Peyer's patch (tissue), 4 donors: ENCODE measurements at places on chromosomes 7 and 10. TPM values are rescaled to one million over a fixed set of nuclear protein-coding genes. Genes with fewer than 3 reads are reported as not detected.

GRCh38 chr10:112763916-112764520 lies 186.0 kb upstream of the TCF7L2 start:
- H3K4me1 ChIP-seq: no peaks in the 10 kb centered on the region
- H3K4me3 ChIP-seq: no peak overlapping the region
- no peak for DNase-seq
- no peaks in the 10 kb centered on the region for H3K27me3 ChIP-seq
- no peak overlapping the region for H3K27ac ChIP-seq

DNA sequence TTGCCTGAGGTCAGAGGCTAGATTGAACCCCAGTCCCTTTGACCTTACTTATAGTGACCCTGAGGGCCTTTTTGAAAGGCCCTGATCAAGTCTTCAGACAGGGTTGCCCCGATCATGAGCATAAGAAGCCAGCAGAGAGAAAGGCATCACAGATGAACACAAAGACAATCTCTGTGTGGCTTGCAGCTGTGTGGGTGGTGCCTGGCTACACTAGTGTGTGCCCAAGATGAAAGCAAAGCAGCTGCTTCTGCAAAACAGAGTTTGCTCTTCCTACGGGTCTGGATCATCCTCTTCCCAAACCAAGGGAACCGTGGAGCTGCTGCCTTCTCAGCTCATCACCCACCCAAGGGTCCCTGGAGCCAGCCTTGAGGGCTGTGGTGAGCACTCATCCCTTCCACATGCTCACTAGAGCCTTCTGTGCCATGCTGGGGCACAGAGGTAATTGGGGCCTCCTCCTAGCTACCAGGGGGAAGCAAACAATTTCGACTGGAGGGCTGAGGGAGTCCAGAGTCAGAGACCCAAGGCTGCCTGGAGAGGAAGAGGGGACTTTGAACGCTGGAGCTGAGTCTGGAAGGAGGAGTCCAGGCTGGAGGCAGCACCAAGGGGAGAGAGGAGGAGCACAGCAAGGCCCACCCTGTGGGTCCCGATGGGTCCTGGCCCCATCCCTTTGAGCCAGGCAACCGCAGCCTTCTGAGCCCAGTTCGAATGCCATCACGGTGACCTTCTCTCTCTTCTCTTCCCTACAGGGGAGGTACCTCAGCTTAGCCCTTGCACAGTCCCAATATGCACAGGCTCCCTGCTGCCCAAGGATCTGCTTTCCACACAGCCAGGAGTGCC lies 42.3 kb downstream of the ANTXRL start:
- no peaks in the 10 kb centered on the region for H3K27me3 ChIP-seq
- H3K4me1 ChIP-seq: no peaks in the 10 kb centered on the region
- H3K27ac ChIP-seq: no peak overlapping the region
- DNase-seq: no peak
- H3K36me3 ChIP-seq: no peaks in the 10 kb centered on the region
- no peak overlapping the region for H3K4me3 ChIP-seq

DNA sequence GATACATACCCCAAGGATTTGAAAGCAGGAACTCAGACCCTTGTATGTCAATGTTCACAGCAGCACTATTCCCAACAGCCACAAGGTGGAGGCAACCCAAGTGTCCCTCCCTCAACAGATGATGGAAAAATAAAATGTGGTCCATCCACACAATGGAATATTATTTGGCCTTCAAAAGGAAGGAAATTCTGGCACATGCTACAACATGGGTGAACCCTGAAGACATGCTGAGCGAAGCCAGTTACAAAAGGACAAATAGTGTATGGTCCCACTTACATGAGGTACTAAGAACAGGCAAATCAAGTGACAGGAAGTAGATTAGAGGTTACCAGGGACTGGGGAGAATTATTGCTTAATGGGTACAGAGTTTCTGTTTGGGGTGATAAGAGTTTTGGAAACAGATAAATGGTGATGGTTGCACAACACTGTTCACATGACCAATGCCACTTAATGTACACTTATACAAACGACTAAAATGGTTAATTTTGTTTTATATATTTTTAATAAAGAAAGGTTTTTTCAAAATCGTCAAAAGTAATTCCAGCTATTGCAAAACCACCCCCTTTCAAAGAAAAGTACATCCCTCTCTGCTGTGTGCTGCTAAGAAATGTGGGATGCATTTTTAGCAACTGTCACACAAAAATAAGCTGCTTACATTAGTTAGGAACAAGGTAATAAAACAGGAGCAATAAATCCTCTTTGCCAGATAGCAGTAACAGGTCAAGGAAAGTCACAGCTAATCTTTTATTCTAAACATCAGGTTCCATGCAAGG lies 85.7 kb downstream of the GRB10 start:
- peaks cover 18% of the 10 kb centered on the region for H3K4me1 ChIP-seq
- no peak overlapping the region for H3K4me3 ChIP-seq
- no peak overlapping the region for H3K27ac ChIP-seq
- DNase-seq: no peak
- no peaks in the 10 kb centered on the region for H3K27me3 ChIP-seq
- peaks cover 4% of the 10 kb centered on the region for H3K36me3 ChIP-seq

GRCh38 chr7:137399827-137400823 lies 56.6 kb upstream of the PTN start:
- no peaks in the 10 kb centered on the region for H3K4me1 ChIP-seq
- no peak for DNase-seq
- no peaks in the 10 kb centered on the region for H3K27me3 ChIP-seq

- no peak overlapping the region for H3K4me3 ChIP-seq
- H3K36me3 ChIP-seq: no peaks in the 10 kb centered on the region
- peak overlapping the region; percentile 30 for H3K27ac ChIP-seq
- H3K4me1 ChIP-seq: no peaks in the 10 kb centered on the region
- H3K27me3 ChIP-seq: no peaks in the 10 kb centered on the region
Measured at GRCh38 chr10:25078658-25079431, 62.4 kb downstream of the THNSL1 start.

GRCh38 chr7:131897016-131897789 lies 340.8 kb upstream of the PODXL start:
- no peaks in the 10 kb centered on the region for H3K27me3 ChIP-seq
- DNase-seq: no peak
- no peak overlapping the region for H3K4me3 ChIP-seq
- no peaks in the 10 kb centered on the region for H3K4me1 ChIP-seq

- no peaks in the 10 kb centered on the region for H3K4me1 ChIP-seq
- no peak overlapping the region for H3K4me3 ChIP-seq
- H3K36me3 ChIP-seq: no peaks in the 10 kb centered on the region
- no peak for DNase-seq
- no peak overlapping the region for H3K27ac ChIP-seq
Measured at GRCh38 chr10:10811562-10811961, 206.1 kb upstream of the CELF2 start.

- H3K4me1 ChIP-seq: no peaks in the 10 kb centered on the region
- peak overlapping the region; percentile 74 for H3K4me3 ChIP-seq
- H3K27me3 ChIP-seq: no peaks in the 10 kb centered on the region
- peak overlapping the region; percentile 33 for H3K27ac ChIP-seq
- H3K36me3 ChIP-seq: no peaks in the 10 kb centered on the region
- DNase-seq: no peak
Measured at GRCh38 chr10:5413012-5413938, 918 bp downstream of the NET1 start.

GRCh38 chr10:105139363-105139896 lies 498.3 kb downstream of the SORCS3 start:
- H3K4me1 ChIP-seq: no peaks in the 10 kb centered on the region
- H3K36me3 ChIP-seq: no peaks in the 10 kb centered on the region
- H3K27me3 ChIP-seq: no peaks in the 10 kb centered on the region
- no peak overlapping the region for H3K4me3 ChIP-seq

DNA sequence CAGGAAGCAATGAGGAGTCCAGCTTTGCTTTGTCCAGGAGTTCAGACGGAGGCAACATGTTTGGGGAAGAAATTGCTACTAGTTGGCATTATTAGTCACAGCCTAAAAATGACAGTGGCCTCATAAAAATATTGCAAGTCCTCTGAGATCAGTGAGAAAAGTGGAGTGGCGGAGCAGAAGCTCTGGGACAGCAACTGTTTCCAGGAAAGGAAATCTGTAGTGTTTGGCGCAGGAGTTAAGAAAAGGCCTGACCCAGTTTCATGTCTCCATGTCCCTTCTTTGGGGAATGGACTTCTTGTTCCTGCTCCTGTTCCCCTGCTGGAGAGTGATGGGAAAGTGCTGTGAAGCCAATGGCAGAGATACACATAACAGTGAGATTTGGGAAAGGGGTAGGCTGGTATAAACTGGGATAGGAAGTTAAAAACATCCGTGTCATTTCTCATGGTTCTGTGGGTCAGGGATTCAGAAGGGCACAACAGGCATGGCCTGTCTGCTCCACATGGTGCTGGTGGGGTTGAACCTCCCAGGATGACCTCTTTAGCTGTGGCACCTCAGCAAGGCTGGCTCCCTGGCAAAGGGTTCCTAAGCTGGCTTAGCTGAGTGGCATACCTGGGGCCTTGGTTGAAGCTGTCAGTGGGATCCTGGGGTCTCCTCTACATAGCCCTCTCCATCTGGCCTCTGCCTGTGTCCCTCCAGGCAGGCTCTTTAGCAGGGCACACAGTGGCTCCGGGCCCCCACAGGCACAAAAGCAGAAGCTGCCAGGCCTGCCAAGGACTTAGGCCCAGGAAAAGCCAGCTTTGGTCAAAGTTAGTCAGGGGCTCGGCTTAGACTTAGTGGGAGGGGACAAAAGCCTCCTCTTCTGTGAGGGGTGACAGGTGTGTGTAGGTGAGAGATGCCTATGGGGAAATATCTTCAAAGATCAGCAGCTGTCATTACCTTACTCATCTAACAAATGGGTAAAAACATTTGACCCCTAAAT lies 77.7 kb downstream of the WDFY4 start:
- no peak overlapping the region for H3K27ac ChIP-seq
- no peaks in the 10 kb centered on the region for H3K36me3 ChIP-seq
- no peak for DNase-seq

DNA sequence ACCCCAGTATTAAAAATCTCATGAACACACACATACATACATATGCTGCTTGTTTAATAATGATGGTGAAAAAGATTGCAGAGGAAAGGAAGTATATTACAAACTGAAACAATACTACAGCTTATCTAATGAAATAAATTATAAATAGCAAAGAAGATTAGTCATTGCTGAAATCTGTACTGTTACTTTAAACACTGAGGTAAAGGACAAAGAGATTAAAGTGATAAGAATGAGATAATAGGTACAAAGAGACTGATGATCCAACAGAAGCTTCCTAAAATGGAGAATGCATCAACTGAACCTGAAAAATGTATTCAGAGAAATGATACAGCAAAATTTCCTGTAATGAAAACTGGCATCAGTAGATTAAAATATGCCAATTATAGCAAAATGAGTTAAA lies 91.5 kb upstream of the KCND2 start:
- DNase-seq: no peak
- H3K27ac ChIP-seq: no peak overlapping the region
- no peaks in the 10 kb centered on the region for H3K4me1 ChIP-seq
- no peaks in the 10 kb centered on the region for H3K36me3 ChIP-seq
- no peaks in the 10 kb centered on the region for H3K27me3 ChIP-seq

- no peak overlapping the region for H3K4me3 ChIP-seq
- DNase-seq: no peak
- H3K36me3 ChIP-seq: no peaks in the 10 kb centered on the region
- H3K4me1 ChIP-seq: no peaks in the 10 kb centered on the region
- H3K27ac ChIP-seq: no peak overlapping the region
- no peaks in the 10 kb centered on the region for H3K27me3 ChIP-seq
Measured at GRCh38 chr7:126637538-126637937, 615.2 kb downstream of the GRM8 start.

GRCh38 chr10:96902731-96903358 lies 70.7 kb downstream of the LCOR start:
- no peak overlapping the region for H3K27ac ChIP-seq
- peaks cover 5% of the 10 kb centered on the region for H3K4me1 ChIP-seq

GRCh38 chr7:55185321-55185802 lies 166.5 kb downstream of the EGFR start:
- H3K27ac ChIP-seq: no peak overlapping the region
- H3K4me3 ChIP-seq: no peak overlapping the region
- peaks cover 39% of the 10 kb centered on the region for H3K36me3 ChIP-seq
- no peak for DNase-seq
- no peaks in the 10 kb centered on the region for H3K27me3 ChIP-seq

ANKRD30A gene
- total RNA-seq: not detected

NSUN5 gene
- total RNA-seq: 27.7 TPM

RGS10 gene
- 63.5 TPM for total RNA-seq

ZNF479 gene
- not detected for total RNA-seq

NXPH1 gene
- total RNA-seq: not detected

ACSL5 gene
- total RNA-seq: 773 TPM

VAX1 gene
- total RNA-seq: not detected

WNT8B gene
- not detected for total RNA-seq

CCDC146 gene
- 6.0 TPM for total RNA-seq

TMEM236 gene
- 99.1 TPM for total RNA-seq

PTPRN2 gene
- total RNA-seq: 34.3 TPM

COL17A1 gene
- total RNA-seq: 128 TPM
